LoVo (cell line): ENCODE measurements at places on chromosomes 5 and 9.

DNA sequence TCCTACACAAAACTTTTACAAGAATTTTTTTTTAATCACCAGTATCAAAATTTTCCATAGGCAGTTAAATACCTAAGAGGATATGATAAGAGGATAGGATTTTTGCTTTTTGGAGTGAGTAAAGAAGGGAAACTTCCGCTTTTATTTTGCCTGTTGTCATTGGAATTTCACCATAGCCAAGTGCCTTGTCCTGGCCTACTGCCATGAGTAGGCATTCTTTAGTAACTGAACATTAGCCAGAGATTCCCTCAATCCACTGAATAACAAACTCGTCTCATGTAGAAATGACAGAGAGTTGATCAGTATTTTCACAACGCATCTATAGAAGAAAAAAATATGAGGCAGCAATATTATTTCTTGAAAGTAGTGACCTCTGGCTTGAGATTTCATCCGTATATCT, 289.6 kb upstream of the ADAMTSL1 start:
- no peak for DNase-seq

DNA sequence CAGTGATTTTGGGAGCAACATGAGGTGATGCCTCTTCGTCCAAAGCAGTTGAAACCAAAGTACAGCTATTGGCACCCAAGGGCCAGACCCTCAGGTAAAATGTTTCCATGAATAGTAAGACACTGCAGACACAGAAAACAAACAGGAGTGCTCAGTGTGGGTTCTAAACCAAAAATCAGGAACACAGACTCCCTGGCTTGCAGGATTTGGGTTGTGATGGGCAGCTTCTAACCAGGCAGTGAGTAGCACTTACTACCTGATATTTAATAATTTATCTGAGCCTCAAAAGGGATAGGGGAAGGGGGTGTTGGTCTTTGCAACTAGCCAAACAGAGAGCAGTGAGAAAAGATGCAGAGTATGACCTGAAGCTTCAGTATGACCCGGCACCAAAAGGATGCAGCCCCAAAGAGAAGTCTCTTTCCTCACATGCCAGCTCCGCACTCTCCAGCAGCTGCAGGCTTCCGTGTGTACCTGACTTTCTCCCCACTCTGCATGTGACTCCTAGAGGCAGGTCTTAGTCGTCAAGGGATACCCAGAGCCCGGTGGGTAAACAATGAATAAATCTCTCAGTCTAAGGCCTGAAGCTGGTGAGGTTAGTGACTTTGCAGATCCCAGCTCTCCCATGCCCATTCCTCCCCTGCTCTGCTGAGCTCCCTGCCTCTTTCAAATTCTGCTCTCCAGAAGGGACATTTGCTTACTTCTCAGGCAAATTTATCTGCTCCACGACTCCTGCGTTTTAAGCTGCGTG, 105.4 kb upstream of the SPOCK1 start:
- no peak for DNase-seq

DNA sequence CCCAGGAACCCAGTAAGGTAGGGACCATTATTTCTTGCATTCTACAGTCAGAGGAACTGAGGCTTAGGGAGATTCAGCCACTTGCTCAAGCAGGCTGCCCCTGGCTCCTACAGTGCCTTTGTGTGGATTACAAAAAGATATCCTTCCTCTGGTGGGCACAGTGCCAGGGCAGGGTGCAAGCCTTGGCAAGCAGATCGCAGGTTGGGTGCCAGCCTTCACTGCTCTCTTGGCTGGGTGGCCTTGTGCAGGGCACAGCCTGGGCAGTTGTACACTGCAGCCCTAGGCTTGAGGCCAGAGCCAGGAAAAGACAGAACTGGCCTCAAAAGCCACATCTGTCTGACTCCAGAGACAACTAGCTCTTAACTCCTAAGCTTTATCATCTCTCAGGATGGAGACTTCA, 15.0 kb downstream of the DOCK2 start:
- DNase-seq = no peak

DNA sequence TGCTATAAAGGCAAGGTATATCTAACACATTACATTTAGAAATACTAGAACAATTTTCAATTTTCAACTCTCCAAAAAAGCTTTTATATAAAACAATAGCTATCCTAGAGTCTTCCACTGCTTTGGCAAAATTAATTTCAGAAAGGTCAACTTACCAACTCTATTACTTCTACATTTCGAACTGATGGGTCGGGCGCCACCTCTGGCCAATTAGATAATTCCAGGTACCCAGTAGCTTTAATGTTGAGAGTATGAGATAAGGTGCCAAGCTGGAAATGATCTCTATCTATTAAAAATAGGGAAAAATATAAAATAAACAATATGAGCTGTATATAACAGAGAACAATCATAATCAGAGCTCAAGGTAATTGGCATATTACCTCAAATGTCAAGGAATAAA, 166.6 kb downstream of the AP3B1 start:
- DNase-seq = no peak
